ENCODE measurements at places on chromosomes 4 and X. TPM values are rescaled to one million over a fixed set of nuclear protein-coding genes. Genes with fewer than 3 reads are reported as not detected.

Gene ELF4
- polyA plus RNA-seq, result 12.6 TPM

Gene MAGEA10
- polyA plus RNA-seq, result 0.08 TPM

Gene SH3TC1
- polyA plus RNA-seq, result not detected

Gene DIAPH2
- 10.7 TPM for polyA plus RNA-seq

Gene SMIM10L2A
- polyA plus RNA-seq, result 2.6 TPM

Gene ENPEP
- 22.8 TPM for polyA plus RNA-seq

Gene TCEAL3
- 9.4 TPM for polyA plus RNA-seq

Gene SPP1
- not detected for polyA plus RNA-seq

Gene UGT2A1
- not detected for polyA plus RNA-seq

Gene CTSO
- polyA plus RNA-seq, result 43.4 TPM

Gene CORIN
- 2.1 TPM for polyA plus RNA-seq

Gene ARMCX2
- polyA plus RNA-seq, result 154 TPM

Gene IQCM
- not detected for polyA plus RNA-seq

Gene RENBP
- 2.1 TPM for polyA plus RNA-seq

Gene WNK3
- 2.5 TPM for polyA plus RNA-seq
